ENCODE measurements at places on chromosomes 4 and X.
A peak's percentile ranks its signal among the peaks of the same experiment; 100 is the strongest.

- no peak for DNase-seq
These were observed 316.2 kb downstream of the GPAT3 start for GRCh38 chr4:83852085-83852451.

DNA sequence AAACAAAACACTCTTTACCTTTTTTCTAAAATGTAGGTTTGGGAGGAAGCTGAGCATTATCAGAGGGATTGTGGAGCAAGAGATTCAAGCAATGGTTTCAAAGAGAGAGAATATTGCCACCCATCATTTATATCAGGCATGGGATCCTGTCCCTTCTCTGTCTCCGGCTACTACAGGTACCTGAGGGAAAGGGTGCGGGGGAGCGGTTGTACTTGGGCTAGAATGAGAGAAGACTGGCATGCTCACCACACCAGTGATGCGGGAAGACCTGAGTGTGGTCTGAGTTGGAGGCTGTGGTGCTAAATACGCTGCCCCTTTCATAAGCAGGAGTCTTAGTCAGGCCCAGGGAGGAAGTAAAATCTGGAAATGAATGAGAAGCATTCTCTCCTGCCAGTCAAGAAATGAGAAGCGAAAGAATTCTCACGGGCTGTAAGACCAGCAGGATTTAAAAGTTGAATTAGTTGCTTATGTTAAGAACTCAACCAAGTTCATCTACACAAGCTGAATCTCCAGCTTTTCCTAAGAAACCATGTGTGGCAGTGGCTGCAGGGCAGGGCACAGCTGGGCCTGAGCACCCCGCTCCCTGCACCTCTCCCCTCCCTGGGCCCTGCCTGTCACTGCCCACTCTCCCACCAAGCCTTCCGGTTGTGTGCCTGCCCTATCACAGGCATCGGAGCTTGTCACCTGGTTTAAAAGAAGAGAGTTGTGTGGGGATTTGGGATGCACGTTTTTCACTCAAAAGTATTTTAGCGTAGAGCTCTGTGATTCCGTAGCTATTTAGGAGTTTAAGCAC, 24.8 kb upstream of the MSANTD1 start:
- DNase-seq: no peak

- no peak for DNase-seq
These were observed 192.1 kb upstream of the LCORL start for GRCh38 chr4:18213576-18214198.

DNA sequence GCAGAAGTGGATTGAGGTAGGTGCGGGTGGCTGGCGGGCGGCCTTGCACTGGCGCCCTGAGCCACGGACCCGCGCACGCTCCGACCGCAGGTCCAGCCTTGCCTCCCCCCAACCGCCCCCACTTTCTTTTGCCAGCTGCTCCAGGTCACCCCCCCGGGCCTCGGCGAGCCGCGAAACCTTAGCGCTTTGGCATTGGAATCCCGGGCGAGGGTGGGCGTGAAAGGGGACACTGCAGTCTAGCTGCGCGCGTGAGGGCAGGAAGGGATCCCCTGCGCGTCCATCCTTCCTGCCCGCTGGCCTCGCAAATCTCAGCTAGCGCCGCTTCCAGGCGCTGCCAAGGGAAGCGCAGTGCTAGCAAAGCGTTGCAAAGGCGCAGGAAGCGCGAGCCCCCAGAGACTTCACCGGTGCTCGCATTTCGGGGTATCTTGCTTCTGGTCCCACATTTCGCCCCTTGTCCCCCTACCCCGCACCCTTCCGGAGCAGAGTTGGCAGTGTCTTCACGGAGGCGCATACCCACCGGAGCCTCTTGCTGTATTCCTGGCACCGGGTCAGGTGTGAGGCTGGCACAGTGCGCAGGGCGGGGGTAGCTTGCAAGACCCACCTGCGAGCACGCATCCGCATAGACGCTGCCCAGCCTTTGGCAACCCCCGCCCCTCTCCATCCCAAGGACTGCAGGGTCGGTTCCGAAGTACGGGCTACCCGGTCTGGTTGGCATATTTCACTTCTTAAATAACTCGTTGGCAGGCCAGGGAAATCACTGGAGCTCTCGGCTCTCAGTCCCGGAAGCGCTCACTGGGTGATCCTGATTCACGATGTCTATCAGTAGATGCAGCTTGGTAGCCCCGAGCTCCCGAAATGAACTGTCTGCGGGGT, 104.4 kb downstream of the UCHL1 start:
- DNase-seq: peak; percentile 68

- DNase-seq: no peak
These were observed 182.0 kb downstream of the PALLD start for GRCh38 chr4:168678751-168679366.

DNA sequence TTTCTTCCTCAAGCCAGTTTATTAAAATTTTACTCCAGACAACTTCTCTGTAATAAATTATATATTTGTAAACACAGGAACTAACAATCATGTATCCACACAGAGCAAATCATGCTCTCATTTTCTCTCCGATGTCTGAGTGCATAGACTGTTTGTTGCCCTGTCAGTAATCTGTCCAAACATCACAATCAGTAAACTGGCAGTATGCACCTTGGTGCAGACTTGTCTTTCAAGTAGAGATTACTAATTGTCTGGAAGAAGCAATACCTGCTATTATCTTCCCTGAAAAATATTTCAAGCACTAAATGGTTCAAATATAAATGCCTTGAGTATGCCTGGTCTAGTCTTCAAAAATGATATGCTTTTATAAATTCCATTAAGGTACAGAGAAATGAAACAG, 1260.9 kb downstream of the C4orf33 start:
- DNase-seq: no peak

DNA sequence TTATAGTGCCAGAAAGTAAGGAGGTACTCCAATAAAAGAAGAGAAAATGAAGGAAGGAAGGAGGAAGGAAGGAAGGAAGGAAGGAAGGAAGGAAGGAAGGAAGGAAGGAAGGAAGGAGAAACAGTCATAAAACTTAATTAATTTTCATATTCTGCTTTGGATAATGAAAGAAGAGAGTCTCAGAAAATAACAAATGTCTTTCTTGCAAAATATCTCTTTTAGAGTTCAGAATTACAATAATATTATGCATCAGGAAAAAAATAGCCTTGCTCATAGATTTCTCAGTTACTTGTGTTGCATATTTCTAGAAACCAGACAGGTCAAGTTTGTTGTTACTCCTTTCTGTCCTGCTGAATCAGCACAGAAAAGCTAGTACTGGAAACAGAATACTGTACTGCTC, 130.1 kb upstream of the DKK2 start:
- no peak for DNase-seq

DNA sequence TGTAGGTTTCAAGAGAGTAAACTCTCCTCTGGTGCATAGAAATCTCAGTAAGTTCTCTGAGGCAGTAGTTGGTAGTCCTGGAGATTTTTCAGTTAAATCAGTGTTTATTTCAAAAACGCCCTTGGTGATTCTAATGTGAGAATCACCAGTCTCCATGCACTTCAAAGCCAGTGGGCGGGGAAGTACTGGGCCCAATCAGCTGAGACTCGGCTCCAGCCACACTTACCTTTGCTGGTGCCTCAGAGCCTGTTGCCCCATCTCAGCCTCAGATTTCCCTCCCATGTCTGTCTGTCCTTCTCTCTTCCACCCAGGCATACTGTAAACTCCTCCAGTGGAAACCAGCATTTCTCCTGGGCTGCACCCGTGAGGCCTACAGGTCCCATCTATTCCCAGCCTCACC, 7.4 kb upstream of the MGST2 start:
- no peak for DNase-seq

DNA sequence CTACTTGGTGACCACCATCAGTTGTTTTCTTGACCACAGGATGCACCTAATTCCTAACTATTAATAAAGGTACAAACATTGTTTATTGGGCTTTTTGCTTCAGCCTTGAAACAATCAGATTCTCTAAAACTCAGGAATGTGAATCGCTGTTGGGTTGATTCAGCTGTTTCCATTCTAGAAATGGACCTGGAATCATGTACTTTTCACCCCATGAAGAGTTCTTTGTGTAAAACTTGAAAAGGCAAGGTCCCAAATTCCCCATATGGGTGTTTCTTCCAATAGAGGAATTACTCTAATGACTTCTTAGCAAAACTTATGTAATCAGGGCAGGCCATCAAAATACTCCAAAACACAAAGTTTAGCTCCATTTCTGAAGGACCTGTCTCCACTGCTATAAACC, 7.4 kb downstream of the AFAP1 start:
- DNase-seq: no peak

GRCh38 chr4:48346594-48346993, 5.3 kb downstream of the SLAIN2 start:
- DNase-seq: no peak

DNA sequence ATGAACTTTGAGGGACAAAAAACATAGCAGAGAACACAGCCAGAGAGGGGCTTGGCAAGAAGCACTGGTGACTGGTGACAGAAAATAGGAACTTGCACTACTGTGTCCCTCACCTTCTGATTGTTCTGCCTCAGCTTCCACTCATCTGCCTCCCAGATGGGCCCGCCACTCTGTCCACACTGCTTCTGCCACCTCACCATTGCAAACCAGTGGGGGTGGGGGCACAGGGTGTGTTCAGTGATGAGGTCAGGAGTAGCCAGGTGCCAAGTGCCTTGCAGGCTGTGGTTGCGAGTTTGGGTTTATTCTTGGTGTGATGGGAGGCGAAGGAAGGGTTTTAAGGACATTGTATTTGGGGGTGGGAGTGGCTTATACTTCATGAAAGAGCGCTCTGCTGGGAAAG, 9.1 kb upstream of the UBA1 start:
- no peak for DNase-seq

- no peak for DNase-seq
These were observed 30.3 kb downstream of the TLR10 start for GRCh38 chr4:38752372-38752940.

DNA sequence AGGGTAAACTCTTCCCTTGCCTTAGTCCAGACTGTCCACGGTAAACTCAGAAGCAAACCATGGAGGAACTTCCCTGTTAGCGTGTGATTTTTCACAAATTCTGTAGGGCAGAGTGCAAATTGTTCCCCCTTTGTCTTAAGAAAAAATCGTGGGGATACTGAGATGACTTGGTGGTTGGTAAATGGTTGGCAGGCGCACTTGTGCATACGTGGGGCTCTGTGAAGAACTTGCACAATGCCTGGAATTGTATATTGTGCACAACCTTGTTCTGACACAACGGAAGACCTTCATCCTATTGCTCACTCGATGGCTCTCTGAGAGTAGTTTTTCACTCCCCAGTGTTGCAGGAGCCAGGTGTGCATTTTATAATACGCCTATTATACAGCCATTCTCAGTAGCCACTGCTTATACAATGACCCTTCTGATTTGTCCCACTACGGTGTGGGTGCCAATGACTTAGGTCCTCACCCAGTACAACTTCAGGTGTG, 150.0 kb downstream of the SPRY1 start:
- no peak for DNase-seq

DNA sequence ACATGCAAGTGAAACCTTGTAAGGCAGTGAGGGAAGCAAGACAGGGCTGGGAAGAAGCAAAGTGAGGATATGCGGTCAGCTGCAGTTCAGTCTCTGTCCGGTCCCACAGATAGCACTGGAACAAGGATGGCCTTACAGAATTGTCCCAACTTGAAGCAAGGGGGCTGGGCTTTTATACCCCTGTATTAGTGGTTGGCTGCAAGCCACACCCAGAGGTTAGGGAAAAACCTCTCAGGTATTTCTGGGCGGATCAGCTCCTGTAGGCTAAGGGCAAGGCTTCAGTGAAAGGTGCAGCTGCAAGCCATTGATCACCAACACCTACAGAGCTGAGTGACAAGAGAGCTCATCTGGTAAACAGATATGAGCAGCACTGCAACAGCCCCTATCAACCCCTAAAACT, 89.0 kb downstream of the KDR start:
- DNase-seq: no peak

DNA sequence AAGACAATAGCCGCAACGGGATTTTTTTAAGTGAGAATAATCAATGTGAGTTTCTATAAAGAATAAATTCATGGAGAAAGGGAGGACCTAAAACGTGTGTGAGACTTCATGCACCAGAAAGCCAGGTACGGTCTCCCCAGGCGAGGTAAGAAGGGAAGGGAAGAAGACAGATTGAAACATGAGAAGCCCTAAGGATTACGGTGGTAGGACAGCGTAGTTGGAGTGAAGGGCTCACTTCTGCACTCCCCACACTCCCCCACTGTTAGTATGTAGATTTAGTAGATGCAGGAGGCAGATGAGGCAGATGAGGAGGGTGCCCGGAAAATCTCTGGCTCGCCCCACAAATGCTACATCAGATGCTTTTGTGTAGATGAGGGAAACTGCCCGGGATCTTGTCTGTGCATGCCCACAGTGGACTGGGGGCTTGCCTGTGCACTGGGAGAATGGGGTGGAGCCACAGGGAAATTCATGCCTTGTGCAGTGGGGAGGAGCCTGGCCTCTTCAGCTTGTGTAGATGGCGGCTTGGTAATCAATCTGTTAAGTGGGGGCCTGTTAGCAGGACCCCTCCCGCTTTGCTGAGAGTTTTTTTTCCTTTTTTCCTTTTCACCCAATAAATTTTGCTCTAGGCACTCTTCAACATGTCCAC, 1544.5 kb upstream of the TENM3 start:
- no peak for DNase-seq

DNA sequence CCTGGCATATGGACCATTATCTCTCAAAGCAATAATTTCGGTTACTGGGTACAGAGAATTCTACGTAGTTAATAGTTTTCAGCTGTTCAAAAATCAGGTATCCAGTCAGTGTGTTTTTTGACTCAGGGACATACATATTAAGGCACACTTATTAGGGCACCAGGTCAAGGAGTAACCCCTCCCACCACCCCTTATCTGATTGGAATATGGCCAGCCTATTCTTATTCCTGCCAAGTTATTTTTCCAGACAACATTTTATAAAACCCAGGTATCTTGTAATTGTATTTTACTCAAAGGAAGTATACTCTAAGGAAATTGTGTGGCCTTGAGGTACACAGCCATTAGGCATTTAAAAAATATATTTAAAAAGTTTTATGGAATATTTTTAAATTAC, 4.3 kb downstream of the ZFX start:
- no peak for DNase-seq

- DNase-seq: no peak
These were observed 170.3 kb downstream of the TENM3 start for GRCh38 chr4:182413550-182413949.

DNA sequence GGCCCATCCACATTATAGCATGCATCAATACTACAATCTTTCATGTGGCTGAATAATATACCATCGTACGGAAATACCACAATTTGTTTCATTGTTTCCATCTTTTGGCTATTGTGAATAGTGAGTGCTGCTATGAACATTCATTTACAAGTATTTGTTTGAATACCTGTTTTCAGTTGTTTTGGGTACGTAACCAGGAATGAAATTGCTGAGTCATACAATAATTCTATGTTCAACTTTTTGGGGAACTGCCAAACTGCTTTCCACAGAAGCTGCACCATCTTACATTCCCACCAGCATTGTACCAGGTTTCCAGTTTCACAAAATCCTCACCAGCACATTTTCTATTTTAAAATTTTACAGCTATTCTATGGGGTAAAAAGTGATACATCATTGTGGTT, 28.5 kb upstream of the MANBA start:
- DNase-seq: no peak

Data from adrenal gland (tissue), 19 donors.